Bronchial epithelial cell (primary cell): ENCODE measurements at places on chromosomes 4 and X.
A peak's percentile ranks its signal among the peaks of the same experiment; 100 is the strongest.

DNA sequence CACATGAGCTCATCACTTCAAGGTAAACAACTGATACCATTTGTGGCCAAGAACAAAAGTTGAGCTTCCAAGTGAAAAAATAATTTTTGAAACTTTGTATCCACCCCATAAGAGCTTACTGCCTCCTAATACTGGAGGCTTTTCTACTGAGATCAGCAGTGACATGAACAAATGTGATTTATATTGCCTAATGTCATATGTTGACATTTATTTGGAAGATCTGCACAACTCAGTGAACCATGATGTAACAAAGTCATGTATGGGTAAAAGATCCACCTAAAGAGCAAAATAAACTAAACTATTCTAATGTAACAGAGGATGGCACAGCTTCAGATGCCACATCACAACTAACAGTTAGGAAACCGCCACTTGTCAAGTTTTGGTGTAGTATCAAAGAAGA is 65.8 kb downstream of the AFAP1 start:
- no peak for DNase-seq

- no peak for DNase-seq
These were observed 31.2 kb downstream of the WDR1 start for GRCh38 chr4:10085386-10085785.

DNA sequence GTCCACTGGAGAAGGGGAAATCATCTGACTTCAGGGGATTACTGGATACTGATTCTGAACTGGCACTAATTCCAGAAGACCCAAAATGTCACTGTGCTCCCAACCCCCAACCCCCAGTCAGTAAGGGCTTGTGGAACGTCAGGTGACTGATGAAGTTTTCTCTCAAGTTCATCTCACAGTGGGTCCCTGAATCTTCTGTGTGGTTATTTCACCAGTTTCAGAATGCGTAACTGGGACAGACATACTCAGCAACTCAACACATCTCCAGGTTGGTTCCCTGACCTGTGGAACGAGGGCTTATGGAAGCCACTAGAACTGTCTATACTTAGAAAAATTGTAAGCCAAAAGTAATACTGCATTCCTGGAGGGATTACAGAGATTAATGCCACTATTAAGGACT is 45.3 kb downstream of the DDX60L start:
- no peak for DNase-seq

- DNase-seq = no peak
These were observed 64.5 kb upstream of the MAGEA10 start for GRCh38 chrX:152202886-152203285.

GRCh38 chrX:6377103-6377764 is 148.6 kb upstream of the NLGN4X start:
- DNase-seq = no peak

- no peak for DNase-seq
These were observed 715.2 kb upstream of the HTR2C start for GRCh38 chrX:113868711-113869110.

DNA sequence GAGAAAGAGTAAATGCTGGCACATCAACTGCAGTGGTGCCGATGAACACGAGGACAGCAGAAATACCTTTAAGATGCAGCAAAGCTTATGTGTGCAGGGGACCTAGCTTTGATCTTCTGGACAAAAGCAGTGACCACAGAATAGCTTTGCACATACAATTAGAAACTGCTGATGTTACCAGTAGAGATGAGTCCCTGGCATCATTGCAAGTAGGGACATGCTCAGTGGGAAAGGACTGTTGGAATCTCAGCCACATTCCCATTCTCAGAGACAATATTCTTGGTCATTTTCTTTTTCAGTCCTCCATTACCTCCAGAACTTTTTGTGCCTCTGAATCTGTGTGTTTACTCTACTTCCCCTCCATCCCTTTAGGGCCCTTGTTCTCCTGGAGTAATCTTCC is 16.9 kb upstream of the PDLIM3 start:
- DNase-seq = peak; percentile 58

DNA sequence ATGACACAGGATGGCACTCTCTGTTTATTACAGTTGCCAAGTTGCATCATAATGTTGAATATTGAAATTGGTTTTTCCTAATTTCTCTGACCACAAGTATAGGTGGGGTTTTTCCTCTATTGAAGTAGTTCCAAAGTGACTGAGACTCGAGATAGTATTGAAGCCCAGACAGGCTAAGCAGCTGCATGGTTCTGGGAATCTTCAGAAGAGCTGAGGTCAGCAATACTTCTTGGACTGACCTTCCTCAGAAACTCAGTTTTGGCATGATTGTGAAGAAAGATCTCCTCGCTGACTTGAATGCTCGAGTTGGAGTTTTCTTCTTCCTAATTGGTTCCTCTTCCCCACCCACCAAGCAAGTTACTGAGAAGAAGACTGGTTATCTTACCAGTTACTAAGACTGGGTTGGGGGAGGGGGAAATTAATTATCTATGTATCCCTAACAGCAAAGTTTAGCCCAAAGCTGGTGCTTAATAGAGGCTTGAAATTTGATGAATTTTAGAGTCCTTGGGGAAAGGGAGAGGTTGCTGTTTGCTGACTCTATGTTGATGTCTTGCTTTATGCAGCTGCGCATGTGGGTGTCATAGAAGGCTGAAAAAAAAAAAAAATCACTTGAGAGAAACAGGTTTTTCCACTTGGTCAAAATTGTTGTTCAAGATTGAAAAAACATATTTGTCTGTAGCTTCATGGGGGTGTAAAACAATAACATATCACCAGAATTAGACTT is 91.1 kb downstream of the P2RY10 start:
- DNase-seq = peak; percentile 0

DNA sequence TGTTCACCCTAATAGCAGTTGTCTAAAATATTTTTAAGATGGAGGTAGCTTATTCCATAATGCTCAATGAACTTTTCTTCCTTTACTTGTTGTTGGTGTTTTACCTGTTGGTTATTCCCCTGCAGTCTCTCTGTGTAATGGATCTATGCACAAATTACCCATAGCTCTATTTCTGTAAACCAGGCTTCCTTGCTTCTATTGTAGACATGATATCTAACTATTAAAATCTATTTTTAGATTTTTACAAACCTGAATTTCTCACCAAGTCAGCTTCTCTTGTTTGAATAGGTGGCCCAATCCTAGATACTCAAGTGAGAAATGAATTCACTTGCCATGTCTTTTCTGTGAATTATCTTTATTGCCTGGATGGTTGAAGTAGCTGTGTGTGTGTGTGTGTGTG is 24.8 kb downstream of the BMP2K start:
- no peak for DNase-seq
